Prostate gland (tissue), 2 donors: ENCODE measurements at places on chromosomes 1 and 21. TPM values are rescaled to one million over a fixed set of nuclear protein-coding genes. Genes with fewer than 3 reads are reported as not detected.
A peak's percentile ranks its signal among the peaks of the same experiment; 100 is the strongest.

DNA sequence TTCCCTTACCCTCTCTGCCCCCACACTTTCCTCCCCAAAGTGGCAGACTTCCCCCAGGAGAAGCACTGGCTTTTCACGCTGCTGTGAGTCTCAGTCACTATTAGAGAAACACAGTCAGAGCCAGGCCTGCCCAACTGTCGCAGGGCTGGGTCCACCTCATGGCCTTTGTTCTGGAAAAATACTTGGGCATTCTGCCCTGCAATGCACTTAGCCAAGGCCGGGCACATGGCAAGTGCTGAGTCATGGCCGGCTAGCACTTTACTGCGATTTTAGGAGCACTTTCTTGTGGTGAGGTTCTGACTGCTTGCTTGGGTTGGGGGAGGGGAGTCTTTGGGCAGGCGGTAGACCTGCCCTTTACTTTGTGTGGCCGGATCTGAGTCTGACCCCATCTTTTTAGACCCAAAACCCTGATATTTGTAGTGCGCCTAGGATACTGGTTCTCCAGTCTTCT is 7.7 kb downstream of the EPHX1 start:
- H3K27ac ChIP-seq = peak overlapping the region; percentile 66
- no peaks in the 10 kb centered on the region for H3K36me3 ChIP-seq
- H3K27me3 ChIP-seq = no peaks in the 10 kb centered on the region
- H3K4me3 ChIP-seq = no peak overlapping the region
- DNase-seq = peak; percentile 86

The TMPRSS15 gene
- total RNA-seq = not detected

- H3K4me3 ChIP-seq = no peak overlapping the region
- no peaks in the 10 kb centered on the region for H3K36me3 ChIP-seq
- no peak for DNase-seq
- no peak overlapping the region for H3K27ac ChIP-seq
Measured at GRCh38 chr21:15121655-15122120, 56.9 kb upstream of the NRIP1 start.

- H3K36me3 ChIP-seq = no peaks in the 10 kb centered on the region
- DNase-seq = no peak
- H3K27ac ChIP-seq = no peak overlapping the region
Measured at GRCh38 chr1:217032715-217033367, 309.6 kb upstream of the ESRRG start.

The PTAFR gene
- total RNA-seq = 2.5 TPM

The LCE3D gene
- total RNA-seq = not detected

GRCh38 chr1:106773206-106773605 is 283.3 kb upstream of the PRMT6 start:
- no peaks in the 10 kb centered on the region for H3K36me3 ChIP-seq
- H3K4me1 ChIP-seq = no peaks in the 10 kb centered on the region
- H3K27me3 ChIP-seq = no peaks in the 10 kb centered on the region
- no peak overlapping the region for H3K4me3 ChIP-seq

DNA sequence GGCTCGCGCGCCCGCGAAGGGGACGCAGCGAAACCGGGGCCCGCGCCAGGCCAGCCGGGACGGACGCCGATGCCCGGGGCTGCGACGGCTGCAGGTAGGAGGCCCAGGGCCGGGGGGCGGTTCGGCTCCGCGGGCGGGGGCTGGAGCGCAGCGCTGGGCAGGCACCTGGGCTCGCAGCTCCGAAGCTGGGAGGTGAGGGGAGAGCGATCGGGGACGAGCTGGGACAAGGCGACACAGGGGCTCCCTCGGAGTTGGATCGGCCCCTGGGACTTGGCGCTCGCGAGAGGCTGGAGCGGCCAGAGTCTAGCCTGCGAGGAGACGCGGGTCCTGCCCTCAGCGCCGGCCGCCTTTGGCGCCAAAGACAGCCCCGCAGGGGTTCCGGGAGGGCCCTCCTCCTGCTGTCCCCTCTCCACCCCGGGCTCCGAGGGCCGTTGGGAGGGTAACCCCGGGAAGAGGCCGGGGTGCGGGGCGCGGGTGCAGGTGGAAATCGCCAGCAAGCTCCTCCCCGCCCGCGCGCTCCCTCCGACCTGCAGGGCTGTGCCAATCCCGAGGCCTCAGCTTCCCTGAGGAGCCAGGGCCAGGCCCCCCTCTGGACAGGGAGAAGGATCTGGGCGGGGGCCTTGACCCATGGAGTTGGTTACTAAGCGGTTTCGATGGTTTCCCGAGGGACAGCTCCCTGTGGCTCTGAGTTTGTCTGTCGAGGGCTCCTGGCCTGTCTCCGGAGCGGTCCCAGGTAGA is 401 bp downstream of the TP73 start:
- peak overlapping the region; percentile 24 for H3K4me3 ChIP-seq
- H3K36me3 ChIP-seq = no peaks in the 10 kb centered on the region
- peaks cover 8% of the 10 kb centered on the region for H3K4me1 ChIP-seq
- peaks cover 13% of the 10 kb centered on the region for H3K27me3 ChIP-seq
- DNase-seq = no peak

DNA sequence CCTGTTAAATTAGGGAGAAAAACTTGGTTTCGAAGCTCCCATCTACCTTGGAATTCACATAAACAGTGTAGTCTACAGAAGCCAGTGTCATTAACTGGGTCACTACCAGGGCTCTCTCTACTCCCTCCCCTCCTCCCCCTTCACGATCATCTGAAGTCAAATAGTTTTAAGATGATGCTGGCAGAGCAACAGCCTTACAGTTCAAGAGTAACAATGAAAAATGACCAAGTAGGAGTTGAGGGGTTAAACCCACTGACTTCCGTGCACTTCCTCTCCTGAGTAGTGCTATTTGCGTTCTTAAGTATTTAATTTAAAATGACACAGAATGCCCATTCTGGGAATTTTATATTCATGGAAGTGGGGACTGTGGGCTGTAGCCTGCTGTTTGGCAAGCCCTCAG is 236.9 kb downstream of the SIPA1L2 start:
- no peak overlapping the region for H3K27ac ChIP-seq
- no peaks in the 10 kb centered on the region for H3K4me1 ChIP-seq
- no peaks in the 10 kb centered on the region for H3K36me3 ChIP-seq

DNA sequence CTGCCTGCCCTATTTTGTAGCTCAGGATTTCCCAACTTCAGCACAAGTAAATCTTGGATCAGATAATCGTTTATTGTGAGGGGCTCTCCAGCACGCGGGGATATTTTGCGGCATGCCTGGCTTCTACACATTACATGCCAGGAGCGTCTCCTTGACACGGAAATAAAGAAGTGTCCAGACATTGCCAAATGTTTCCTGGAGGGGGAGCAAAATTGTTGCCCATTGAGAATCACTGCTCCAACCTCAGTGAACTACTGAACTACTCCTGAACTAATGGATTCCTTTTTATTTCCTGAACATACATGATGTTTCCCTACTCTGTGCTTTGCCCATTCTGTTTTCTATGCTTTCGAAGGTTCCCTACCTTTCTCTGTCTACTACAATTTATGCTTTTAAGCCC is 1359.1 kb upstream of the ADGRL2 start:
- H3K36me3 ChIP-seq = no peaks in the 10 kb centered on the region
- no peak overlapping the region for H3K4me3 ChIP-seq
- H3K4me1 ChIP-seq = no peaks in the 10 kb centered on the region

DNA sequence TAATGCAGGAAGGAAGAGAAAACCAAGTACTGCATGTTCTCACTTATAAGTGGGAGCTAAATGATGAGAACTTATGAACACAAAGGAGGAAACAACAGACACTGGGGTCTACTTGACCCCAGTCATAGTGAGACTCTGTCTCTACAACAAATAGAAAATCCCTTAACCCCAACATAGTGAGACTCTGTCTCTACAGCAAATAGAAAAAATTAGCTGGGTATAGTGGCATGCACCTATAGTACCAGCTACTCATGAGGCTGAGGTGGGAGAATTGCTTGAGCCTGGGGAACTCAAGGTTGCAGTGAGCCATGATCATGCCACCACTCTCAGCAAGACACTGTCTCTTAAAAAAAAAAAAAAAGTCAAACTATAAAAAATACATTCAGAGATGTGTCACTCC is 42.7 kb downstream of the GIPC2 start:
- no peaks in the 10 kb centered on the region for H3K27me3 ChIP-seq
- no peak for DNase-seq
- no peaks in the 10 kb centered on the region for H3K36me3 ChIP-seq
- no peak overlapping the region for H3K4me3 ChIP-seq
- no peak overlapping the region for H3K27ac ChIP-seq
- no peaks in the 10 kb centered on the region for H3K4me1 ChIP-seq

DNA sequence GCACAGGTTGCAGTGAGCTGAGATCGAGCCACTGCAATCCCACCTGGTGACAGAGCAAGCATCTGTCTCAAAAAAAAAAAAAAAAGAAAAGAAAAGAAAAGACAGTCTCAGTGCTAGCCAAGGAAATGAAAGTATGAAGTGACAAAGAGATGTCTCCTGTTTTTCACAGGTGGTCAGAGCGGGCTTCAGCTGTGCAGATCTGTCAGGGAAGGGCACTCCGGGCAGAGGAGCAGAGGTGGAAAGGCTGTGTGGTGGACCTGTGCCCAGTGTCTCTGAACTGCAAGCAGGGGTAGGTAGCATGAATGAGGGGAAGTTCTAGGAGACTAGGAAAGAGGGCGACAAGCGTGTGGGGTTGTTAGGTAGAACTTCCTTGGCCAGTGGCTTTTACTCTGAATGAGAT is 67.5 kb downstream of the CD247 start:
- no peaks in the 10 kb centered on the region for H3K4me1 ChIP-seq
- no peak for DNase-seq
- no peak overlapping the region for H3K4me3 ChIP-seq
- no peak overlapping the region for H3K27ac ChIP-seq
- H3K36me3 ChIP-seq = no peaks in the 10 kb centered on the region
- H3K27me3 ChIP-seq = no peaks in the 10 kb centered on the region

- H3K4me3 ChIP-seq = no peak overlapping the region
- no peak for DNase-seq
- H3K4me1 ChIP-seq = peaks cover 22% of the 10 kb centered on the region
- no peaks in the 10 kb centered on the region for H3K27me3 ChIP-seq
- peak overlapping the region; percentile 1 for H3K27ac ChIP-seq
- H3K36me3 ChIP-seq = no peaks in the 10 kb centered on the region
Measured at GRCh38 chr1:154957091-154957657, 1.3 kb upstream of the PBXIP1 start.

The ITLN1 gene
- total RNA-seq = 0.96 TPM

The MMP23B gene
- total RNA-seq = 4.4 TPM

- H3K4me1 ChIP-seq = no peaks in the 10 kb centered on the region
- no peak overlapping the region for H3K27ac ChIP-seq
- H3K36me3 ChIP-seq = no peaks in the 10 kb centered on the region
- no peaks in the 10 kb centered on the region for H3K27me3 ChIP-seq
- no peak for DNase-seq
Measured at GRCh38 chr21:45016406-45017038, 57.9 kb upstream of the ADARB1 start.

DNA sequence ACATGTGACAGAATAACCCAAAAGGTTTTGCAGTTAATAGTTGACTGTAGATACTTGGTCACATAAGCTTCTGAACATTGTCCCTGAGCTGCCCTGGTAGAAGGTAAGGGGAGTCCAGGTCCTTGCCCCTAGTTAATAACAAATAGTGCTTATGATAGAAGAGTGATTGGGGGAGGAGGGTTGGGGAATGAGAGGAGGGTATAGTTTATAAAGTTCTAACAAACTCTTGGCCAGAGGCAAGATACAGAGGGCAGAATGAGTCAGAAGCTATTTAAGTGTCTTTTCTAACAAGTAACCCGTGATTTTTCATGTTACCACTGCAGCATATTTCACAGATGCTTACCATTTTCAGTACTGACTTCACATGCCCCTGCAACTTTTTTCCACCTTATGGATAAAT is 26.7 kb upstream of the MYOCOS start:
- H3K36me3 ChIP-seq = no peaks in the 10 kb centered on the region
- no peak for DNase-seq
- no peaks in the 10 kb centered on the region for H3K4me1 ChIP-seq
- H3K4me3 ChIP-seq = no peak overlapping the region
- no peak overlapping the region for H3K27ac ChIP-seq

GRCh38 chr1:81800695-81801650 is at the start of gene ADGRL2:
ADGRL2 (plus strand) TSS chr1:81800934; CDS start chr1:81836985, 36,051 bp downstream.
- peak within 1 kb of the TSS; percentile 64 for H3K4me3 ChIP-seq
- H3K27me3 ChIP-seq = no peaks in the 10 kb centered on the region
- no peaks in the 10 kb centered on the region for H3K4me1 ChIP-seq
- DNase-seq = peak; percentile 91
- H3K36me3 ChIP-seq = no peaks in the 10 kb centered on the region
- peak within 1 kb of the TSS; percentile 98 for H3K27ac ChIP-seq

The HMCN1 gene
- total RNA-seq = 3.5 TPM

DNA sequence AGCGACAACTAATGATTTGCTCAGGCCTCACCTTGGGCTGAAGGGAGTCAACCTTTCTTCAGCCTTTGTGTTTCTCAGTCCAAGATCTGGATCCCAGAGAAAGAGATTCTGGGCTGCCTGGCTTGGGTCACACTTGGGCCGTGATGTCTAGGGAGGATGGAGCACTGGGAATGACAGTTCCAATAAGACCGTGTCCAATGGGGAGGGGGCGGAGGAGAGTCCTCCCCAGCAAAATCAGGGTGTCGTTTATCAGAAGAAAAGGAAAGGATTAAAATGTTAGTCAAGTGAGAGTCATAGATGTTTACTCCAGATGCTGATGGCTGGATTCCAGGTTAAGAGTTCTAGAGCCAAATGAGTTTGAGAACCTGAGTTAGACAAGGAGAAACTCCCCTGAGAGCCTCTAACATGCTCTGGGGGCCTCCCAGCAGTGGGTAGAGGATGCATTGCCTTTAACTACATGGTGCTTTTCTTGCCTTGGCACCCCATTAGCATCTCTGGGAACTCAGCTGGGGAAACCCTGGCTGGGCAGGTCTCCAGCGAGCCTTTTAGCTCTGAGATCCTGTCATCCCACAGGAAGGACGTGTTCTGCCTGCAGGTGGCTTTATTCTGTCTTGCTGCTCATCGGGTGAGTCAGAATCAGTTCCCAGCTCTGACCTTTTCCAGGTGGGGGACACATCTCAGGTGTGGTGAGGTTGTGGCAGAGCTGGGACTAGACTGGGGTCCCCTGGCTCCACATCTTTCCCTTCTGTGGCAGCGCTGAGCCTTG is 22.2 kb downstream of the NIPAL3 start:
- peaks cover 2% of the 10 kb centered on the region for H3K4me1 ChIP-seq
- peak overlapping the region; percentile 15 for H3K27ac ChIP-seq
- H3K27me3 ChIP-seq = no peaks in the 10 kb centered on the region
- no peak overlapping the region for H3K4me3 ChIP-seq
- DNase-seq = no peak
- H3K36me3 ChIP-seq = no peaks in the 10 kb centered on the region

- H3K27ac ChIP-seq = no peak overlapping the region
- no peaks in the 10 kb centered on the region for H3K4me1 ChIP-seq
- DNase-seq = no peak
Measured at GRCh38 chr1:194512345-194512744, 1325.9 kb upstream of the B3GALT2 start.
